ENCODE measurements at places on chromosomes 12 and 14.

DNA sequence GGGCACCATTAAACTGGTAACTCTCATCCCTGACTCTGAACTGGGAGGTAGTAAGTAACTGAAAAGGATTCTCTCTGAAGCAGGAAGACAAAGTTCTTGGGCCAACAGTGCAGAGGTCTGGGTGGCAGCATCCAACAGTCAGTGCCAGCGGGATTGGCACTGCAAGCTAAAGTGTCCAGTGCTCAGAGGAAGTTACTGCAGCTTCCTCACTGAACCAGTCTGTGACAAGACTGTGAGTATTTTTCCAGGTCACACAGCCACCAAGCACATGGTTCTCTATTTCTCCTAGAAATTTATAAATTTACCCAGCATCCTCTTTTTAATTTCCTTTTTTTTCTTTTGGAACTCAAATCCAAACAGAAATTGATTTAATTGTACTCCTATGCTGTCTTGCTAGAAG, 81.6 kb upstream of the FAR2 start:
- no peak for DNase-seq

DNA sequence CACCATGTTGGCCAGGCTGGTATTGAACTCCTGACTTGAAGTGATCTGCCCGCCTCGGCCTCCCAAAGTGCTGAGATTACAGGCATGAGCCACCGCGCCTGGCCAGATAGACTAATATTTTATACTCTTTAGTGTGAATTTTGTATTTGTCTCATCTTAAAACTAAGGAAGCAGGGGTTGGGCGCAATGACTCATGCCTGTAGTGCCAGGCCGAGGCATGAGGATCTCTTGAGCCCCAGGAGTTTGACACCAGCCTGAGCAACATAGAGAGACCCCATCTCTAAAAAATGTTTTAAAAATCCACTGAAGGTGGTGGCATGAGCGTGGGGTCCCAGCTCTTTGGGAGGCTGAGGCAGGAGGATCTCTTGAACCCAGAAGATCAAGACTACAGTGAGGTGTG, 9.0 kb downstream of the DYNC1H1 start:
- DNase-seq, result no peak

- DNase-seq, result no peak
Observed at GRCh38 chr12:81255456-81255855, 177.6 kb downstream of the ACSS3 start.

DNA sequence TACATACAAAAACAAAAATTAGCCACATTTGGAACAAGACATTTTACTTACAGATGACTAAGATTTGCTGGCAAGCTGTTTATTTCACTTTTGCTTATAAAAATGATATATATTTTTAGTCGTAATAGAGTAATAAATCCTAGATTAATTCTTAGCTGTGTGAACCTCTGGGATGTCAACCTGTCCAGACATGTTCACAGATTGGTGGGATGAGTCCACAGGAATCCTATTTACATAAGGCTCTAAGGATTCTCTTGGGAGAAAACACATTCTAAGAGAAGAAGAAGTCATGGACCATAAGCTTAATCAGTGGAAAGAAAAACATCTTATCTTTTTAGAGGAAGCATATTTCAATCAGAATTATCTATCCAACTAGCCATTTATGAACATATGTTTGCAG, 797.4 kb downstream of the C12orf50 start:
- DNase-seq, result no peak

GRCh38 chr12:79886917-79887519, 47.9 kb downstream of the PPP1R12A start:
- DNase-seq, result no peak

DNA sequence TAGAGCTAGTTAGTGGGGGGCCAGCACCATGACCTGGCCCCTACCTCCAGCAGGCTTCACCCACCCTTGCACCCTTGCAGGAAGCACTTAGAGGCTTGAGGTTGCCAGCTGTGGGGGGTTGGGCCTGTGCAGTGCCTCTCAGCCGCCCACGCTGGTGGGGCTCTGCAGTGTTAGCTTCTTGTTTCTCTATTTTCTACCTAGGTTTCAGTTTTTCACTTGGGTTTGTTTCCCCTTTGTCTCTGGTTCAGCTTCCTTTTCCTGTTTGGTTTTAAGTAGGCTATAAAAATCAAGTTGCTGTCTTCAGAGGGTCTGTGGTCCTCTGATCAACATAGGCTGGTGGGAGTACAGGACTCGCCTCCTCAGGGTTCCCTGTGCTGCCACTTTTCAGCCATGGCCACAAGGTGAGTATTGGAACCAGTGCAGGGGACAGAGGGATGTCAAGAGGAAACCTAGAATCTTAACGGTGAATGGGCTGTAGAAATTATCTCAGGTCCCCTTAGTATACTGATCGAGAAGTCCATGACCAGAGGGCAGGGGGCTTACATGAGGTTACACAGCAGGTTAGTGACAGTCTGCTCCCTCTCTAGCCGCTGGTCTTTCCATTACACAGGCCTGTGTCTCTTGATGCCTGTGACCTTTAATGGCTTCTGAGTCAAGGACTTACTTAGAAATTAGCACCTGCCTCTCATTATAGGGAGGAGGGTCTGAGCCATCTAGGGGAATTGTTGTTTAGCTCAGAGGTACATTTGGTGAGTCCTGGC, at the start of gene EVL:
EVL (plus strand) TSS at position 312 of the 761 bp plus-strand sequence; CDS start at position 391, 79 bp downstream.
- DNase-seq, result peak; percentile 70

DNA sequence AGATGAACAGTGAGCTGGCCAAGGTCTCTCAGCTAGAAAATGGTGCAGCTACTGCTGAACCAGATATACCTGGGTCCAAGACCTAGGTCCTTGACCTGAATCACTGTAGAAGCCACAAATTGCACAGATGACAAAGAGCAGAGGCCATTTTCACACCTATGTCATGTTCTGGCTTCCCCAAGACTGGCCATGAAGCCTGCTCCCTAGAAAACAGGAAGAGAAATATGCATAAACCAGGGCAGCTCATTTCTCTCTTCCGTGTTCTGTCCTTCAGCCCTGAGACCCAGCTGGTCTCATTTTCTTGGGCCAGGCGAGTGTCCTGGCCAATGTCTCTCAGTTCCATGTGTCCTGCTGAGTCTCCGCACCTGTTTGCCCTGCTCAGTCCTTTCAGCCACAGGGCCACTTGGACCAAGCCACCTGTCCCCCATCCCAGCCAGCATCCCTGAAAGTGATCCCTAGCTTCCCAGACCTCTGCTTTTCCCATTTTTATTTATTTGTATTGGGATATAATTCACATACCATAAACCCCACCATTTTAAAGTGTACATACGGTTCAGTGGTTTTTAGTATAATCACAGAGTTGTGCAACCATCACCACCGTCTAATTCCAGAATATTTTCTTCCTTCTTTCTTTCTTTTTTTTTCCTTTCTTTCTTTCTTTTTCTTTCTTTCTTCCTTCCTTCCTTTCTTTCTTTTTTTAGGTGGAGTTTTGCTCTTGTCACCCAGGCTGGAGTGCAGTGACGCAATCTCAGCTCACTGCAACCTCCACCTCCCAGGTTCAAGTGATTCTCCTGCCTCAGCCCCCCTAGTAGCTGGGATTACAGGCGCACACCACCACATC, 27.0 kb downstream of the P2RX7 start:
- no peak for DNase-seq

GRCh38 chr12:10236720-10237119, 24.0 kb downstream of the GABARAPL1 start:
- no peak for DNase-seq

DNA sequence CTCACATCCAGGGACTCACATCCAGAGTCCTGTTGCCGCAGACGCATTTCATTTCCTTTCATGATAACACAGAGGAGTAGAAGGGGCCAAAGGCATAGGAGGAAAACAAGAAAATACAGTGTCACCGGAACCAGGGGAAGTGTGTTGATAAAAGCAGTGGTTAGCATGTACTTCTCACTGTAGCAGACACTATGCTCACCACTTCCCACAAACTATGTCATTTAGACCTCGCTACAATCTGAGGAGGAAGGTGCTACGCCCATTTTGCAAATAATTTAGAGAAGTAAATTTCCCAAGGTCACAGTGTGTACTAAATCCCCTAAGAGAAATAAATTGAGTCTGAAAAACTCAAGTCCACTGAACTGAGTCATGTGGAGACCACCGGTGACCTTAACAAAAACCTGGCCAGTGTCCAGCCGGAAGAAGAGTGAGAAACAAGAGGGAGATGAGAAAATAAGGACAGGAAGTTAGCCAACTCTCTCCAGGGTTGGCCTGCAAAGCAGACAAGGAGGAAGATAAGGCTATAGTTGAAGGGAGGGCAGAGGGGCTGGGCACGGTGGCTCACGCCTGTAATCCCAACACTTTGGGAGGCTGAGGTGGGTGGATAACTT, 25.8 kb upstream of the TMCC3 start:
- DNase-seq, result no peak

DNA sequence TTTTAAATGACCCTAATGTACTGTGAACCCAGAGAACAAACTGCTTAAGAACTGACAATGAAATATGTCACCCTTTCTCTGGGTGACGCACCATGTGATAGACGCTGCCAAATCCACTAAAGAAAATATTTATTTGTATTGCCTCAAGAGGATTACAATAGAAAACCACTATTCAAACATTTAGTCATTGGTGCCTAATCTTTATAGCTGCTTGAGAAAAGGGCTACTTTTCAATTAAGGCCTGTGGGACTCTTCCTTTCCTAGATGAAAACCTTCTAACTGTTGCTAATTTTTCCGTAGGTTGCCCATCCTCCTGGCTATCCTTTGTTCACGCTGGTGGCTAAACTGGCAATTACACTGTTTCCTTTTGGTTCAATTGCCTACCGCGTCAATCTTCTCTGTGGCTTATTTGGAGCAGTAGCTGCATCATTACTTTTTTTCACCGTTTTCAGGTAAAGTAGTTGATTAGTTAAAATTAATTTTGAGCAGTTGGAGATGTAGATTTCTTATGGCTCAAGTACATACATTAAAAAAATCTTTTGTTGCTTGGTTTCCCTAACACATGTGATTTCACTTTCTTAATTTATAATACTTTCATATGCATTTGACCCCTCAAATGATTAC, 6.0 kb downstream of the TMEM260 start:
- no peak for DNase-seq

GRCh38 chr12:13968281-13968680, 13.1 kb downstream of the GRIN2B start:
- DNase-seq, result no peak

GRCh38 chr12:125889742-125890141, 824.5 kb downstream of the AACS start:
- no peak for DNase-seq

DNA sequence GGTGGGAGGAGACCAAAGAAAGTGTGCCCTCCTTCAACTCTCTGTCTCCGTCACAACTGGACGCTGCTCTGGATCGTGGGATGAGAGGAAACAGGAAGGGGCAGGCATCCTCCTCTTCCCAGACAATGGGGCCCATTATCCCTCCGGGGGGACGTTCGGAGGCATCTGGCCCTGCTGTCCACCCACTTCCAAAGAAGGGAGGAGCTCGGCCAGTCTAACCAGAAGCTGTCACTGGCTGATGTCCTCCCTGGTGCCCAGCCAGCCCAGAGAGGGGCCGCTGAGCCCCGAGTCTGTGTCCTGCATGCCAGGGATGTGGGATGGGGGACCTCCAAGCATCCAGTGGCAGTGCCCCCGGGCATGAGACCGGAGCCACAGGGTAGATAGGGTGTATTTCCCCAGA, 39.8 kb upstream of the MEG3 start:
- DNase-seq, result no peak

DNA sequence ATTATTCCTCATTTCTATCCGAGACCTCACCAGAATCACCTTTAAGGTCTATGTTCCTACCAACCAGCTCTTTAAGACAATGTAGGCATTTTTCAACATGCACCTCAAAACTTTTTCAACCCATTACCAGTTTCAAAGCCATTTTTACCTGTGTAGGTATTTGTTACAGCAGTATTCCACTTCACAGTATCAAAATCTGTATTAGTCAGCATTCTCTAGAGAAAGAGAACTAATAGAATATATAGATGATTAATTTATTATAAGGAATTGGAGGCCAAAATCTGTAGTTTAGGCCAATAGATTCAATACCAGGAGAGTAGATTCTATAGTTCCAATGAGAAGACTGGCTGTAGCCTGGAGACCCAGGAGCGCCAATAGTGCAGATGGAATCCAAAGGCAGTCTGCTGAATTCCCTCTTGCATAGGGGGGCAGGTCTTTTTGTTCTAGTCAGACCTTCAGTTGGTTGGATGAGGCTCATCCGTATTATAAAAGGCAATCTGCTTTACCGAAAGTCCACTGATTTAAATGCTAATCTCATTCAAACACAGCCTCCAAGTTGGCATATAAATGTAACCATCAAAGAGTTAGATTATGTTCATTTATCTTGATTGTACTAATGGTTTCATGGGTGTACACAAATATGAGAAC, 151.6 kb upstream of the SYT1 start:
- no peak for DNase-seq

DNA sequence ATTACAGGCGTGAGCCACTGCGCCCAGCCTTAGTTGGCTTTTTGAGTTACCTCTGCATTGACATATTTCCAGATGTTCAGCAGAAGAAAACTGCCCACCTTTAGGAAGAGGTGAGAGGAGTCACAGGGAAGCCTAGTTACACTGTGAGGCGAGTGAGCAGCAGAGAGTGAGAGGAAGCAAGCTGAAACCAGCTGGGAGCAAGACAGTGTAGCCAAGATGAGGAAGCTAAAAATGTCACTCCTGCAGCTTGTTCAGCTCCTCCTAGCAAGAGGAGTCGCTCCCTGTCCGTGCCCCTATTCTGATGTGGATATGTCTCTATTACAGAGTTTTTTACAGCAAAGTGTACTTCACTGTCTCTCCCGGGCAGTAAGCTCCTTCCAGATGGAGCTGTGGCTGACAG, 127.6 kb downstream of the GXYLT1 start:
- DNase-seq, result no peak

GRCh38 chr12:47814539-47815170, 5.0 kb downstream of the HDAC7 start:
- DNase-seq, result no peak

- no peak for DNase-seq
Observed at GRCh38 chr14:64502887-64503433, 678 bp downstream of the ZBTB25 start.

- no peak for DNase-seq
Observed at GRCh38 chr12:8081251-8081920, 688 bp upstream of the NECAP1 start.

DNA sequence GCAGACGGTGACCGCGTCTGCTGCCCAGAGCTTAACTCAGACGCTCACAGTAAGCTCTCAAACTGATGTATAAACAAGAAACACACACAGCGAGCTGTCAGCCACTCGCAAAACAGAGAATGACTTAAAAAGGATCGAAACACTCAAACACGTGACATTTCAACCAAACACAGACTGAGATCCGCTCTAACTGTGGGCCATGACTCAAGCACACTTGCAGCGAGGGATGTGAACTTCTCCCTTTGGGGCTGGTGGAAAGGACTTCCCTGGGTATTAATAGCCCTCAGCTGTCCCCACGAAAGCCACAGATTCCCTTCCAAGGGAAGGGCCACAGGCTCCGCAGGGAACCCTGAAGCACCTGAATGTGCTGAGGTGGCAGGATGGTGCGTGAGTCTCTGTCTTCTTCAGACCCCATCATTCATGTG, 29.1 kb downstream of the CCDC88C start:
- no peak for DNase-seq

DNA sequence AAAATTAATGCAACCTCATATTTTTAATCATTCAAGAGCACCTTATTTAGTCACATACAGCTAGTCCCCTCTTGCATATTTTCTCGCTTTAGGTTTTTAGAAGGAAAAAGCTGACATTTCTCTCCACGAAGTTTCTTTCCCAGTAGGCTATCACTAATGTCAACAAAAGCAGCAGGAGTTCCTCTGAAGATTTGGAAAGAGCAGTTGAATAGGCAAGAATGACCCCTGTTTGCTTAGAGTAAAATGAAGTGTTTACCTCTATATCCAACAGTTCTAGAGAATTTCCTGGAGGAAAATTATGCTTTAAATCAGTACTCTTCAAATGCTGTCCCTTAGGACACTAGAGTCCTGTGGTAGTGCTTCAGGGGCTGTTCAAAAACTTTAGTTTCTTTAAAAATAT, 188.1 kb upstream of the PRKD1 start:
- no peak for DNase-seq

All from activated T-cell treated with anti-CD3 and anti-CD28 coated beads for 1 hour (primary cell).